ENCODE measurements at places on chromosomes 12 and 14.
A peak's percentile ranks its signal among the peaks of the same experiment; 100 is the strongest.

GRCh38 chr12:29638528-29638927 lies 141.0 kb upstream of the OVCH1 start:
- DNase-seq = no peak

DNA sequence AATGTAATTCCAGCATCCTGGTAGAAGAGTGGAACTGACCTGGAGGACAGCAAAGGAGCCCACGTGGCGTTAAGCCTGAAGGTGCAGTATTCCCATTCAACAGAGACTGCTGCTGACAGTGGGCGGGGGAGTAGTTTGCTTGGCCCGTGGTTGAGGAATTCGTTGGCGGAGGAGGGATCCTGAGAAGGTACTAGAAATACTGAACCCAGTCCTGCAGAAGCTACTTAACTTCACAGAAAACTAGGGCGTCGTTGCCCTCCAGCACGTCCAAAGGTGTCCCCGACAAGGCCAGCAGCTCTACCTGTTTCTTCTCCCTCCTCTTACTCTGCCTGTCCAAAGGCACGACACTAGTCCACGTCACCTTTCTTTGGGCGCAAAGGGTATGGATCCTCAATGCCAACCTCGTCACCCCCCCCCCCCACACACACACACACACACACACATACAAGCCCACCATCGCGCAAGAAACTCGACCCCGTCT lies 303 bp downstream of the PUS7L start:
- DNase-seq = no peak

GRCh38 chr12:124363353-124363965 lies 68.6 kb downstream of the RFLNA start:
- DNase-seq = no peak

DNA sequence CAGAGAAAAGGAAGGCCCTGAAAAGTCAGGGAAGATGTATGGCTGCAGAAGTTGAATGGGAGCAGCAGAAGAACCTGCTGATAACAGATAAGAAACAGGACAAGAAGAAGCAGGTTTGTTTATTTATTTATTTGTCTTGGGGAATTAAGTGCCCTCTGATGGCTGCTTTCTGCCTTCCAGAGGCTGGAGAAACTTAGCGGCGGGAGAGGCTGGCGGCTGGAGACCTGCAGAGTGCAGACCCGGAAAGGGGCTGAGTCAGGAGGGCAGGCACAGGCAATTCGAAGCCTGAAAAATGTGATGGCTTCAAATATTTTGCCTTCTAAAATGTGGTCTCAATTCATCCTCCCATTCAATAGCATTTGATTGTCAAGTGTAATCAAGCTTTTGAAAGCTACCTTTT lies 168.2 kb upstream of the GZMB start:
- no peak for DNase-seq

- no peak for DNase-seq
Observed at GRCh38 chr12:82486524-82487235, 128.4 kb downstream of the METTL25 start.

- no peak for DNase-seq
Observed at GRCh38 chr12:92745856-92746550, 43.2 kb downstream of the PLEKHG7 start.

- no peak for DNase-seq
Observed at GRCh38 chr12:42473561-42473960, 116.0 kb downstream of the PRICKLE1 start.

GRCh38 chr12:124025661-124026060 lies 52.6 kb downstream of the ZNF664 start:
- no peak for DNase-seq

DNA sequence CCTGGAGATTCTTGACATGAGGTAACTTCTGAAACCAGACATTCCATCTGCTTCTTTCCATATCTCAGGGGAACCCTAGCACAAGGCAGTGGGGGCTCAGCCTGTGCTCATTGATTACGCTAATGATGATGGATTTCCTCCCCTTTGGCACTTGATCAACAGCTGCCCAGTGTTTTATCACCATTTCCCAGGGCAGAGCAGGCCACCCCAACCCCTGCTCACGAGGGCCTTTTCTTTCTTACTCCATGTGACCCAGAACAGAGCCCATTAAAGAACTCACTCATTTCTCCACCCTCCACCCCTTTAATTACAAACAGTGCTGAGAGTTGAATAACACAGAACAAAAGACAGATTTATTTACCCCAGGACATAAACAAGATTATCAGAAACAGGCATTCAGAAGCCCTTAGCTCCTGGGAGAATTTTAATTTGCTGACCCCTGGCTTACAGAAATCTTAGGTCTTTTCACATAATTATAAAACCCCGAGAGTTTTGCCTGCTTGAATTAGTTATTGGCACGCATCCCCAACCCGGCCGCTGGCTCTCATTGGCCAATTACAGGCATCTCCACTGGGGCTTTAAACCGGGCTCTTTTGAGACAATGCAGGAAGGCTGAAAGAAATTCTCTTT lies 32.0 kb upstream of the CCDC60 start:
- no peak for DNase-seq

GRCh38 chr12:130506844-130507243 lies 169.2 kb downstream of the PIWIL1 start:
- no peak for DNase-seq

DNA sequence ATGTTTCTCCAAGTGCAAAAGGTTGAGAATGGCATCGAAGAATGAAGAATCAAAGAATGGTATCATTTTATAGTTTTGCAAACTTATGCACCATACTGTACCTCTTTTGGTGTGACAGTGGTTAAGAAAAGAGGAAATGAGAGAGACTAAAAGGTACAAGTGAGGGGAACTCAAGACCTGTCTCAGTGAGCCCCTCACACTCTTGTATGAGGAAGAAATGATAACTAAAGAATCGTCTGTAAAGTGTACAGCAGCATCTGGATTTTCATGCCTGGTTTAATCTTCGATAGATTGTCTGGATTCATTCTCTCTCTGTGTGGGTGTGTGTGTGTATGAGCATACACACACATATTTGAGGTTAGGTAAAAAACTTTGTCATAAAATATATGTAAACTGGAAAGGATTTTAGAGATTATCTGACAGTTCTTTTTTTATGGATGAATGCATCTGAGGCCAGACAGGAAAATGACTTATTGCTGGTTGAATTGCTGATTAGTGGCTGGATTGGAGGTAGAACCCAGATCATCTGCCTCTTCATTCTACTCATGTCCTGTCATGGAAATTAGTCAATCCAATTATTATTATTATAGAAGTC lies 16.0 kb upstream of the SLC38A2 start:
- no peak for DNase-seq

- no peak for DNase-seq
Observed at GRCh38 chr14:100698666-100699448, 27.8 kb upstream of the DLK1 start.

DNA sequence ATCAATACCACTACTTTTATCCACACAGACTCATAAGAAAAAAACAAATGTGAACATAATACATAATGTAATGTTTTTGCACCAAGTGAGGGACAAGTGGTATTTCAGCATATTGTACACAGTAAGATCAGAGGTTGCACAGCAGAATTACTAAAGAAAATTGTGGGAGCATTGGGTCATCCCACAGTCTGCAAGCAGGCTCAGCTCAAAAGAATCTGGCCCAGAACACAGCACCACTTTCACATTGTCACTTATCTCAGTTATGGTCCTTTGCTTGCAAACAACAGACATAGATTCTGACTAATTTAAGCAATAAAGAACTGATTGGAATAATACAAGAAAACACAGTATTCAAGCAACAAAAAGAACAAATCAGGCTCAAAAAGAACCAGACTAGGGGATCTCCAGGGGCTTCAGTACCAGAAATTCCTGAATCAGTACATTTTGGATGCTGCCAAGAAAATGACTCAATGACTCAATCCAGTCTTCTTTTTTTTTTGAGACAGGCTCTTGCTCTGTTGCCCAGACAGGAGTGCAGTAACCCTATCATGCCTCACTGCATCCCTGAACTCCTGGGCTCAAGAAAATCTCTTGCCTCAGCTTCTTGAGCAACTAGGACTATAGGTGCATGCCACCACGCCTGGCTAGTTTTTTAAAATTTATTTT lies 42.9 kb upstream of the EEA1 start:
- DNase-seq = no peak

GRCh38 chr14:89351516-89352404 lies 65.3 kb downstream of the FOXN3 start:
- DNase-seq = no peak

DNA sequence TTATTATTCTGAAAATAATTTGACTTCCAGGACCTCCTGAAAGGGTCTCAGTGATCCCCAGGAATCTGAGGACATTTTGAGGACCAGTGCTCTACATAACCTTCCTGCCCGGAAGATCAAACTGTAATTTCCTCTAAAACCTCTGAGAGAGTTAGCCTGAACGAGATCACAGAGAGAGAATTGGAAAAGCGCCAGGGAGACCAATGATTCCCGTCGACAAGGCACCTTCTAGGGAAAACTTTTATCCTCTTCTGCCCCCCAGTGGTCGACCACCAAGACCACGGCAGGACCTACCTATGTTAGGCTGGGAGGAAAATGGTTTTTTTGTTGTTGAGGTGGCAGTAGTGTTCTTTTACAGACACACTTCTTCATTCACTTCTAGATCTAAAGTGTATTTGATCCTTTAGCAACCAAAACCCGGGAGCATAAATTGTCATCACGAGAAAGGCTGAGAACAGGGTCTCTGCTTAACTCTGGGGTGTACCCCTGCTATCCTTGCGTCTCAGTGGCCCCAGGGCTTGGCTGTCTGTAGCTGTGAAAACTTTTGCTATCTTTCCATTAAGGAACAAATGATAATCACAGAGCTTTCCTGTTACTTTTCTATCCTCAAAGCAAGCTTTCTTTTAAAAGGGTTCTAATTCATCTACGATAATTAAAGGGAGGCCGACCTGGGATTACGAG lies 62.9 kb upstream of the NID2 start:
- DNase-seq = peak; percentile 16

DNA sequence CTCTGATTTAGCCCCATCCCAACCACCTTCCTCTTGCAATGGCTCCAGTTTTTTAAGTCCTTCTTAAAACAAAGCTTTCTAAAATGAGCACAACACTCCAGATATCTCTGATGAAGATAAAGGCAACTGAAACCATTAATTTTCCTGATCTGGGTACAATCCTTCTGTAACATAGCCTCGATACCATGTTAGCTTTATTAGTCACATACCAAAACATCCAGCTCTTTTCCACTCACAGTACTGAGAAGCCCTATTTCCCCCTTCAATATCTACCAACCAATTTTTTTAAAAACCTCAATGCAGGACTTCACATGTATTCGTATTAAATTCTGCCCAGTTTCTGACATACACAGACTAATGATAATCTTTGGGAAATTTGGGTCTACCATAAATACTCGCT lies 105.9 kb downstream of the MED13L start:
- DNase-seq = no peak

DNA sequence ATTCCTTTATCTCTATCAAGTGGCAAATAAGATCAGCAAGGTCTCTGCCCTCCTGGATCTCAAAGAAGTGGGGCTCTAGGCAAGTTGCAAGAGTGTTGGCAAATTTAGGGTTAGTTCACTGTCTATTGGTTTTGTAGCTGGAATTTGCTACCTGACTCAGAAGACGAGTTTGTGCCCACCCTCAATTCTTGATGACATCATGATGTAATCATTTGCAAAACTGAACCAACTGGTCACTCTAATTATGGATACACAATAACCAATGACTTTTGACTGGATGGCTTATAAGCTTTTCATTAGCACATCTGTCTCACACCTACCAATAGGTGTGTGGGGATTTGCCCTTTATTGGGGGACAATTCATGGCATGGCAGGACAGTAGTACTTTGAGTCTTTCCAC lies 4.6 kb downstream of the TMEM233 start:
- no peak for DNase-seq

GRCh38 chr12:6620137-6620884 lies 13.1 kb upstream of the CHD4 start:
- no peak for DNase-seq

DNA sequence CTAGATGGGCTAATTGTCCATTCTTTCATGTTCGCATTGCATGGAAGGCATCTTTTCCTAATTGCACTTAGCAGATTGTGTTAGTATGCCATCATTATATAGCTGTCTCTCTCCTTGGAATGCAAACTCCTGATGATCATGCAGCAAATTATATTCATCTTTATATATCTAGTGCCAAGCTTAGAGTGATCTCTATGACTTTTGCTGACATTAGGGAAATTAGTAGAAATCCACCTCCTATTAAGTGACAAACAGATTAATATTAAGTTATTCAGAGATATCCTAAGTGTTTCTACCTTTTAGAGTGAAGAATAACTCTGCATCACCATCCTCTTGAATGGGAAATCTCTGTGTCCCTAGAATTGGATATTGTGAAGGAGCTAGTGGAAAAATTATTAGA lies 185.6 kb downstream of the FOXG1 start:
- DNase-seq = no peak

- DNase-seq = no peak
Observed at GRCh38 chr14:43175896-43176295, 1331.2 kb downstream of the FSCB start.

DNA sequence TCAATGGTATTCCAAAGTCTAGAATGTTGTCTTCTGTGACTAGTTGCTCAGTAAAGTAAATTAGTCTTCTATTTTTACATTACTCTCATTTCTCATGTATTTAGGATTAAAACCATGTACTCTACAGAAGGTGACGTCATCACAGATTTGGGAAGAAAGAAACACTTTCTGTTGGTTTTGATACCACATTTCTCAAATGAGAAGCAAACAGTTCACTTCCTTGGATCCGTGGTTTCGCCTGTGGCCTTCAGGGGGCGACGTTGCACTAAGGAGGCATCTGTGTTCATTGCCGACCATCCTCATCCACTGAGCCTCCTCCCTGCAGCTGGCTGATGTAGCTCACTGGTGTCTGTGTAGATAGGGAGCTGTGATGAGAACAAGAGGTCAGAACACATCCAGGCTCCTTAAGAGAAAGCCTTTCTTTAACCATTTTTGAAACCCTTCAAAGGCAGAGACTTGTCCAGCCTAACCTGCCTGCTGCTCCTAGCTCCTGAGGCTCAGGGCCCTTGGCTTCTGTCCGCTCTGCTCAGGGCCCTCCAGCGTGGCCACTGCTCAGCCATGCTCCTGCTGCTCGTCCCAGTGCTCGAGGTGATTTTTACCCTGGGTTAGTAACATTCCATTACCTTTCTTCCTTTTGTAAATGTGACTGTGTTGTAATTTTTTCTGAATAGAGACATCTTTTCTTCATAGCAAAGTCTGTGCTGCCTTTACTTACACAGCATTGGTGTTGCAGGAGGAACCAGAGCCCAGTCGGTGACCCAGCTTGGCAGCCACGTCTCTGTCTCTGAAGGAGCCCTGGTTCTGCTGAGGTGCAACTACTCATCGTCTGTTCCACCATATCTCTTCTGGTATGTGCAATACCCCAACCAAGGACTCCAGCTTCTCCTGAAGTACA lies 220.6 kb upstream of the OR4E1 start:
- DNase-seq = peak; percentile 31
